A549 (cell line): ENCODE measurements at places on chromosomes 5 and 9.
A peak's percentile ranks its signal among the peaks of the same experiment; 100 is the strongest.

DNA sequence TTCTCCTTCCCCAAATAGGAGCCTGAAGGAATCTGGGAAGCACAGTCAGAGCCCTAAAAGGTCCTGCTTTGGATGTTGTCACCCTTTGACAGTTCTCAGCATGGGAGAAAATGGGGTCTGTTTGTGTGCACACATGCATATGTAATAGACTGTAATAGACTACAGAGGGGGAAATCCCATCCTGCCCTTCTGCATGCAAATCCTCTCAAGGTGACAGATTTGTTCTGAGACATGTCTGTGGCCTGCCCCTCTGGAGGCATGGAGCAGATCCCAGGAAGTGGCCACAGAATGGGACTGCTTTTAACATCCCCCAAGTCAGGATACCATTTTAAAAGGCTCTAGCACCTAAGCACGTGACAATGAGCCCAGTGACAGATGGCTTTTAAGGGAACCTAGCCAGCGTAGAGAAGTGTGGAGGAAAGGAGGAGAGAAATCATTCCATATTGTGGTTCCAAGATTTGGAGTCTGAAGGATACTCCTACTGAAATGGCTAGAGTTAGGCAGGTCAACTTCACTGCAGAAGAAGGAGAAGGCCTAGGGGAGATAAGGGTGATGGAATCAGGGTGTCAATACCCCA, 483.5 kb downstream of the SPOCK1 start:
- no peak for DNase-seq

DNA sequence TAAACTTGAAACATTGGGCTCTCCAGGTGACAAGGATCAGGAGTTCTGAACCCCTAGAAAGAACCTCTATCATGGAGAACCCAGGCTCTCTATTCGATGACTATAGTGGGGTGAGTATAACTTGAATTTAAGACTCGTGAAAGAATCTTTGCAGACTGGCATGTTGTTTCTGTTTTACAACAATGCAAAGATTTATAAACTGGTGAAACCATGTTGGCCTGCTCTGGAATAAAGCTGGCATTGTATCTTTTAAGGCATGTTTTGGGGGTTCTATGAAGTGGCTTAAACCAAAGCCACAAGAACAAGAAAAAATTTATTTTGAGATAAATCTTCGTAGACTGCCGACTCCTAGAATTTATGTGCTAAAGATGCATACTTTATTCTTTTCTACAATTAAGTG, 9.8 kb upstream of the GDNF start:
- no peak for DNase-seq

DNA sequence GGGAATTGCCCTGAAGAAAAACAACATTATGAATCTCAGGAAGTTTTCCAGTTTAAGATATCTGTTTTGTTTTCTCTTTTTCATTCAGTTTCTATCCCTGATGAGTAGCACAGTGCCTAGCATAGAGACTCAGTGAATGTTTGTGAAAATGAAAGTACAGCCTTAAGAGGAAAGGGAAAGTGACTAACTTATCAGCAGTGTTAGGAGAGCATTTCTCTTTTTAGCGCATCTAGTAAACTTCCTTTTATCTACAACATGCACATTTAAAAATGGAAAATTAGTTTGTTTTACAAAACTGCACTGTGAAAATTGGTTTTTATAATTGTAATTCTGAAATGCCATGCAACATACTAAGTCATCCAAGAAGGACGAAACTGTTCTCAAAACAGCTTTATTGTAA, 110.8 kb downstream of the SMARCA2 start:
- DNase-seq, result no peak

GRCh38 chr9:135835131-135835530, 72.2 kb downstream of the CAMSAP1 start:
- DNase-seq, result no peak

DNA sequence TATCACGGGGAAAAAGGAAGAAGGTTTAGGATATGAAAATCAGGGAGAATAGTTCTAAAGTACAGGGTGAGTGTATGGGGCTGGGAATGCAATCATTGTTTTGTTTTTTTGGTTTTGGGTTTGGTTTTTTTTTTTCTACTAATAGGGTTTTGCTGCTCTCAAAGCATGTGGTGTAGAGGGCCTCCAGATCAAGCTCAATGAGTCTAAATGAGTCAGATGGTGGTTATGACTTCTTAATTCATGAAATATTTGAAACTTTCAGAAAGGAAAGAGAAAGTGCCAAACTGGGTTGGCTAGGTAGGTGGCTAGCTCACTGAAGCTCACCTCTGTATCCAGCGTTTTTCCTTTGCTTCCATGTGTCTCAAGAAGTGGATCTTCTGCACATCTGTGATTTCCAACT, 10.7 kb downstream of the OR1L8 start:
- no peak for DNase-seq

DNA sequence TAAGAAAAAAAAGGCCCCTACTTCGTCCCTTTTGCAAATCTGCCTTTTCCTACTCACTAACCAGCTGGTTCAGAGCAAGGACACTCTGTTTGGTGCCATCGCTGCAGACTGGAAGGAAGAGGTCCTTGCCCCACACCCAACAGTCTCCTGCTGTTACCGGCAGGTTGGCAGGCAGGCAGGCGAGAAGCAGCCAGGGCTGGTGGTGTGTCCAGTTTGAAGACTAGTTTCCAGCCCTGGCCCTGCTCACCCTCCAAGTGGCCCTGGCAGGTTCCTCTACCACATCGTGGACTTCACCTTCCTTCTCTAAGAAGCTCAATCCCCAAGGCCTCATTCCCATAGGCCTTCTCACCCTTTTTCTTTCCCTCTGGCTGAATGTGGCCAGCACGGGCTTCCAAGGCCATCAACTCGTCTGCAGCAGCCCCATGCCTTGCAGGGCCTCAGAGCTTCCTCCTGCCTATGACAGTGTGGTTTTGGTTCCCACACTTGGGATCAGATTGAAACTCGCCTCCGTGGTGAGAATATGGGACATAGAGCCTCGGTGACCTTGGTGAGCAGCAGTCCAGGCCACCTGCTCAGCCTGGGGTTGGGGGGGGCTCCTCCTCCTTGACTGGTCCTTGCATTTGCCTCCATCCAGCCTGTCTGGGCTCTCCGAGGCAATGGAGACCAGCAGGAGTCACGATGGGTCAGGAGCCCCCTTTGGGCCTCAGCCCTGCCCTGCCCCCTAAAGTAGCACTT, 22.9 kb downstream of the TGFBI start:
- DNase-seq, result no peak

GRCh38 chr9:133513214-133514100, 11.3 kb downstream of the MYMK start:
- DNase-seq, result no peak

GRCh38 chr5:115450741-115451140, 93.8 kb downstream of the FEM1C start:
- DNase-seq, result no peak

DNA sequence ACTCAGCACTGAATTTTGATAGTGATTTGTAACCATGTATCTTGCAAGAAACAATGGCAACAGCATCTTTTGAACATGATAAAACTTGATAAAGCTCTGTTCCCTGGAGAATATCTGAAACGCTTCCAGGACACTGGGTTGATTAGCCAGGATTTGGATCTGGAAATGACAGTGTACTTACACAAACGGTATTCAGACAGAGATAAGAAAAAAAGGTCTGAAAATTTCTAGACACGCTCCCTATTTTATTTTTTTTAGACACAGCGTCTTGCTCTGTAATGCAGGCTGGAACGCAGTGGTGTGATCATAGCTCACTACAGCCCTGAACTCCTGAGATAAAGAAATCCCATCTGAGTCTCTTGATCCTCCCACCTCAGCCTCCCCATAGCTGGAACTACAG, 109.0 kb downstream of the GNAQ start:
- no peak for DNase-seq

DNA sequence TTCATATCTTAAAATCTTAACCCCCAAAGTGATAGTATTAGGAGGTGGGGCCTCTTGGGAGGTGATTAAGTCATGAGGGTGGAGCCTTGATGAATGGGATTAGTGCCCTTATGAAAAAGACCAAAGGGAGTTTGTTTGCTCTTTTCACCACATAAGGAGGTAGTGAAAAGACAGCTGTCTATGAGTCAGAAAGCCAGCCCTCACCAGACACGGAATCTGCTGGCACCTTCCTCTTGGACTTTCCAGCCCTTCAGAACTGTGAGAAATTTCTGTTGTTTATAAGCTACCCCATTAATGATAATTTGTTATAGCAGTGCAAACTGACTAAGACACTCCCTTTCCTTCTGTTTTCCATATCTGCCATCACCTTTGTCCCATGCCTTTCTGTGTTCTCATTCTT, 20.8 kb downstream of the IFNB1 start:
- no peak for DNase-seq

DNA sequence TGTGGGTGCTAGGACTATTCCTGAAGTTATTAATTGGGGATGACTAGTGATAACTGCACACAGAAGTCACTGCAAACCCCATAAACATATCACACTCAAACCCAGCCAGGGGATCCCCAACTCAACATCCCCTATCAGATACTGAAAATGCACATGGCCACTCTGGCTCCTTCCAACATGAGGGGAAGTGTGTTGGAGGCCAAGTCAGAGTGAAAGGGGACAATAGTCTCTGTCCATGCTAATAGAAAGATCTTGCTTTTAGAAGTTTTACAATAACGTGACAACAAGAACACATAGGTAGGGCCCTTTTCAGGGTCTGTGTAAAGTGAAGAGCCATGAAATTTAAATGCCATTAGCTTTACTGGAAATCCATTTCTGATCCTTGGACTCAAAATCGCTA, 98.8 kb upstream of the SEMA6A start:
- DNase-seq, result no peak

GRCh38 chr5:35061211-35061770, 13.5 kb upstream of the AGXT2 start:
- no peak for DNase-seq

DNA sequence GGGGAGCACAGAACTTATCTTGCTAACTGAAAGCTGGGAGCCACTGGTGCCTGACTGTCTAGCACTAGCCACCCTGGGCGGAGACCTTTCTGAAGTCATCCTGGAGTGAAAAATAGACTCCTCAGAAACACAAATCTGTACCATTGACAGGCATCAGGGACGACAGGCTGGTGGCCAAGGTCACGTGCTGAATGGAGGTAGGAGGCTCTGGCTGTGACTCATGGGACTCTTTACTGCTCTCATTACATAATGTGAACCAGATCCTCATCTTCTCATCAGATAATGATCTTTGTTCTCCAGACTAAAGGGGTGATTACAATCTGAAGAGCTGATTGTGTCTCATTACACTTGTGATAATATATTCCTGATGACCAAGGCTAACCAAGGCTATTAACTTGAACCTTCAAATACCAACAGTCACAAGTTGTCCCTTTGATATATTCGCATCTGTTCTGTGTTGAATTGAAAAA, 91.8 kb downstream of the SEMA5A start:
- DNase-seq, result no peak

- DNase-seq, result no peak
Observed at GRCh38 chr5:65771266-65771665, 49.3 kb downstream of the NLN start.

GRCh38 chr5:4520559-4520958, 619.6 kb upstream of the ADAMTS16 start:
- DNase-seq, result no peak

DNA sequence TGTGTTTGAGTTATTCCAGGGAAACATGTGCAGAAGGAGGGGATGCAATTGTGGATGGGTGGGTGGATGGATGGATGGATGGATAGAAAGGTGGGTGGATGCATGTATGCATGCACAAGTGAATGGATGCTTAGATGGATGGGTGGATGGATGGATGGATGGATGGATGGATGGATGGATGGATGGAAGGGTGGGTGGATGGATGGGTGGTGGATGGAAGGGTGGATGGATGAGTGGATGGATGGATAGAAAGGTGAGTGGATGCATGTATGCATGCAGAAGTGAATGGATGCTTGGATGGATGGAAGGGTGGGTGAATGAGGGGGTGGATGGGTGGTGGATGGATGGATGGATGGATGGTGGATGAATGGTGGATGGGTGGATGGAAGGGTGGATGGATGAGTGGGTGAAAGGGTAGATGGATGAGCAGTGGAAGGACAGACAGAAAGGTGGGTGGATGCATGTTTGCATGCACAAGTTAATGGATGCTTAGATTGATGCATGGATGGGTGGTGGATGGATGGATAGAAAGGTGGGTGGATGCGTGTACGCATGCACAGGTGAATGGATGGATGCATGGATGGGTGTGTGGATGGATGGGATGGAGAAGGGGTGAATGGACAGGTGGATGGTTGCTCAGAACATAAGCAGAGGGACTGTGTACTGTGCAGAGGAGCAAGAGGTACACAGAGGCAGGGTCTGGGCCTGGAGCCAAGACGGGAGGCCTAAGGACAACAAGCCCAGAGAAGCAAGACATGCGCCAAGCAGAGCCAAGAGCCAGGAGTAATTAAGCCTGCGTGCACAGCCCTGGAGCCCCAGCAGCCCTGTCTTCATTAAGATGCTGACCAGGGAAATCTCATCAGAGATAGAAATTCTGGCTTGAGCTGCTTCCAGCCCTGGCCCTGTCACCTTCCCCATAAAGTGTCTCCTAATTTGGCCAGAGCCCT, 84.6 kb upstream of the PPP1R26 start:
- no peak for DNase-seq

DNA sequence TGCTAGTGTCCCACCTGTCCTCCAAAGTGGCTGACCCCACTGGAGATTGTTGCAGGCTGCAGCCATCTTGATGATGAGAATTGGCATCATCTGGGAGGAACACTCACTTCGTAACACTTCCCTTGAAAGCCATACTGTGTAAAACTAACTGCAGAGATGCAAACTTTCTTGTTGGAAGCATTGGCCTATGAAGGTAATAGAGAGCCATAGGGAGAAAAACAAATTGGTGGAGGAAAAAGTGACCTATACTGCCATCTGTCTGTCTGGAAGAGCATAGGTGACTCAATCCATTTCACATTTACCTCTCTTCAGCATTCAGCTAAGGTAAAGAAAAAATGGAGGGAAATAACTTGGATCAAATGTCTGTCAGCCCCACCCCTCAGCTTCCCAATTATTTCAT, 473.4 kb downstream of the NTRK2 start:
- DNase-seq, result peak; percentile 16

GRCh38 chr9:123536455-123536868, 180.5 kb downstream of the CRB2 start:
- no peak for DNase-seq

DNA sequence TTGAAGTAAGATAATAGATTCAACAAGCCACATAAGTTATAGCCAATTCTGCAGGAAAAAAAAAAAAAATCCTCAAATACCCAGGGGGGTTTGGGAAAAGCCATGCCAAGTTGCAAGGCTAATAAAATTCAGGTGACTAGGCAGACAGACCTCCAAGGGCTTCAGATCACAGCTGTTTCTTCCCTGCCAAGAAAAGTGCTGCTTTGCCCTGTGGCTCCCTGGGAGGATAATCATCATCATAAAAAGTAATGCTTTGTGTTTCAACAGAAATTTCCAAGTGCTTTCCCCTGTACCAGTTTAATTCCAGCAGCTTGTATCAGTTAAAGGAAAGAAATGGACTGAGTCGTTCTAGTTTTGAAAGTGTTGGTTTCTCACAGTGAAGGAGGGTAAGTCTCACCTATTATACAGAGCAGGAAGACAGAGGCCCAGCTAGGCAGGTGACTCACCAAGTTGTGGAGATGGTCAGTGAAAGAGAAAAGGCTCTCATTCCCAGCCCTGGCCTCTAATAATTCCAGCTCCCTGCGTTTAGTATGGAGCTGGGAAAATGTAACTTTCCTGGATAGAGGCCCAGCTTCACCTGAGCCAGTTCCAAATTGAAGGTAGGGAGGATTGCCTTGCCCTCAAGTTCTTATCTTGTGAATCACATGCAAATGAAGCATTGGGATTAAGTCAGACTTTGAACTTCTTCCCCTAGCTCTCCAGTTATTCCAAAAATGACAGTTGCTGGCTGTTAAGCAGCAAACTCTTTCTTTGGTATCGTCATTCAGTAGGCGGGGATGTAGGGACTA, 263.4 kb downstream of the GRIA1 start:
- DNase-seq, result no peak

GRCh38 chr5:108345541-108346171, 36.2 kb downstream of the FBXL17 start:
- DNase-seq, result peak; percentile 57
